Activated T-cell treated with anti-CD3 and anti-CD28 coated beads, Interleukin-2, amount 50 U/mL, for 24 hours (primary cell): ENCODE measurements at places on chromosomes 12 and 14.

GRCh38 chr12:53599579-53599978, 26.6 kb downstream of the ATF7 start:
- H3K27ac ChIP-seq = no peak overlapping the region
- H3K27me3 ChIP-seq = no peaks in the 10 kb centered on the region
- H3K4me1 ChIP-seq = peaks cover 21% of the 10 kb centered on the region
- peaks cover 47% of the 10 kb centered on the region for H3K36me3 ChIP-seq

GRCh38 chr12:96343347-96343954, 56.8 kb downstream of the CDK17 start:
- H3K36me3 ChIP-seq = peaks cover 48% of the 10 kb centered on the region
- no peak for DNase-seq
- H3K27me3 ChIP-seq = no peaks in the 10 kb centered on the region
- H3K4me1 ChIP-seq = peaks cover 53% of the 10 kb centered on the region
- H3K4me3 ChIP-seq = no peak overlapping the region

DNA sequence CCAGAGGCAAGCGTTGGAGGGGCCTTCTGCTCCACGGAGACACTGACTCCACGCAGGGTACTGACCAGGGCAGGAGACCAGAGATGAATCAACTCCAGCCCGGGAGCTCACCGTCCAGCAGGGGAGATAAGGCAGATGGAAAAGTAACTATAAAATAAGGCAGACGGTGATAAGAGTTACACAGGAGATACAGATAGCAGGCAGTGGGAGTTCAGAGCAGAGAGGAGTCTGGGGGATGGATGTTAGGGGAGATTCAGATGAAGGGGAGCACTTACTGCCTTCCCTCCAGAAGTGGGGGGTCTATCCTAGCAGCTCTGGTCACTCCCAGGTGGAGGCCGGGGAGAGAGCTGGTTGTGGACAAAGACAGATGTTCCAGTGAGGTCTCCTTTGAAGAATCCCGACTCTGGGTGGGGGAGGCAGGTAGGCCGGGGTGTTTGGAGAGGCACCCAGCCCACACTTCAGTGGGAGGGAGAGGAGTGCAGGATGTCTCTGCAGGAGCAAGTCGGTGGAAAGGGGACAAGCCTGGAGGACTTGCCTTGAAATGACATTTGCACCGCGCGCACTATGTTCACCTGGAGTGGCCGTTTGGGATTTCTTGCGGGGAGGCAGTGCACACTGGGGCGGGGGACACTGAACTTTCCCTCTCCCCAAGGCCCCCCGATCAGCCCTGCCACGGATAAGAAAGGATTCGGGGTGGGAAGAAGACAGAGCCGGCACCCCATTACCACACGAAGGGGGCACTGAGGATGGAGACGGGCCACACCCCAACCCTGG, 1.2 kb downstream of the PITPNM2 start:
- H3K36me3 ChIP-seq = peaks cover 25% of the 10 kb centered on the region
- no peak for DNase-seq

DNA sequence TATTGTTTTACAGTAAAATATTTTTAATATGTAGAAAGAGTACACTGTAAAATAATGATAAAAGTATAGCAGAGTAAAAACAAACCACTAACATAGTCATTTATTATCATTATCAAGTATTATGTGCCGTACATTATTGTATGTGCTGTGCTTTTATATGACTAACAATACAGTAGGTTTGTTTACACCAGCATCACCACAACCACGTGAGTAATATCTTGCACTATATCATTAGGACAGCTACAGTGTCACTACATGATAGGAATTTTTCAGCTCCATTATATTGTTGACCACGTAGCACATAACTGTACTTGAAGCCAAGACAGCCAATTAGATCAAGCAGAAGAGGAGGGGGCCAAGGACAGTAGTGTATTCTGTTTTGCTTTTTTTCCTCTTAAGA, 415.4 kb downstream of the RAD51B start:
- peaks cover 14% of the 10 kb centered on the region for H3K4me1 ChIP-seq
- H3K27me3 ChIP-seq = no peaks in the 10 kb centered on the region
- no peaks in the 10 kb centered on the region for H3K36me3 ChIP-seq
- DNase-seq = no peak

GRCh38 chr12:28083840-28084678, 106.2 kb upstream of the CCDC91 start:
- no peak for DNase-seq
- no peak overlapping the region for H3K27ac ChIP-seq

- no peaks in the 10 kb centered on the region for H3K36me3 ChIP-seq
- H3K27me3 ChIP-seq = no peaks in the 10 kb centered on the region
- DNase-seq = no peak
- H3K27ac ChIP-seq = no peak overlapping the region
Observed at GRCh38 chr12:61385771-61386170, 874.4 kb upstream of the USP15 start.
